ENCODE measurements at places on chromosomes 6 and 20.

DNA sequence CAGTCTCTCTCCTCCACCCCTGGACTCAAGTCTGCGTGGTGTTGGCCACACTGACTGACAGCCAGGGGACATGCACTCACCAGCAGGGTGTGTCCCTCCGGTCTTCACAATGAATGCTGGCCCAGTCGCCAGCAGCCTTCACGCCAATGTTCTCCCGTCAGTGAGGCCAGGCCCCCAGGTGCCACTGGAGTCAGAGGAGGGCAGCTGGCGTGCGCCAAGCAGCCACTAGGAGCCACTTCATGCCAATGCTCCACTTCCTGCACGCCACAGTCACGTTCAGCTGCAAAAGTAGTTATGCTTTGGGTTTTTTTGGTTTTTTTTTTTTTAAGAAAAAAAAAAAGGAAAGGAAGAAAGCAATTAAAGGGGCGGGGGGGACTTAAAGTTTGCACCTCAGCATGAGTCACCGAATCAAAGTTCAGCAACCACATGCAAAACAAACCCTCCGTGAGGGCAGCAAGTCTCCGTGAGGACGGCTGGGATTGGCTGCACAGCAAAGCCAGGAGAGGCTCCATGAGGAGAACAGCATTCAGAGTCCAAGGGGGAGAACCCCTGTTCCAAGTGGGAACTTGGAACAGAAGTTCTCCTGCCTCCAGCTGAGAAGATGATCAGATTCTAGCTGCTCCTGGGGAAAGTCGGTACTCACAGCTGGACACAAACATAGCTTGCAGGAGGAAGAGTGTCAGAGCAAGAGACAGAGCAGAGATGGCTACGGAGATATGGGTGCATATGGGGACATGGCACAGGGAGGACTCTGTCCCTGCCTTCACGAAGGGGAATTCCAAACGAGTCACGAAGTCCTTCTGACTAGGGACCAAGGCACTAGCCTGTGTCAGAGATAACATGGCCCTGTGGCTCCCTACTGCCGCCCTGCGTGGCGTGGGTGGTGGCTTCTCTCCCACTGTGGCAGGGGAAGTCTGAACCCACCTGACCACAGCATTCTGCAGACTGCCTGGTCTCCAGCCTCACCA lies at the start of gene ZC3H12D:
ZC3H12D (minus strand) TSS at position 282 of the 968 bp plus-strand sequence. CDS start 10,471 bp downstream, outside the sequence.
- peak; percentile 49 for DNase-seq

DNA sequence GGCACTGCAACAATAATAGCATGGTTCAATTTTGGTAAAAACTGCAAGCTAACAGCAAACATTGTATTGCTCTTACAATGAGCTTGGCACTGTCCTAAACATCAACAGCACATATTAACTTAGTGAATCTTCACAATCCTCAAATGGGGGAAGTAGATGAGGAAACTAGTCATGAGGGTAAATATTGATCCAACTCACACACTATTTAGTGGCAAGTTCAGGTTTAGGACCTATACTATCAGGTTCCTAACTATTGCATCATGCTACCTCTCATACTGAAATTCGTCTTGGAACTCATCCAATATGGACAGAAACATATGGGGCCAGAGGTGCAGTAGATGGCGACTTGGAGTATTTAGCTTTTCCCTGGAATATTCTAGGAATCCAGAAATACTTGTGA lies 34.2 kb downstream of the FKBP1C start:
- DNase-seq: no peak

- DNase-seq: no peak
Measured at GRCh38 chr6:161686655-161687054, 412.8 kb upstream of the AGPAT4 start.

DNA sequence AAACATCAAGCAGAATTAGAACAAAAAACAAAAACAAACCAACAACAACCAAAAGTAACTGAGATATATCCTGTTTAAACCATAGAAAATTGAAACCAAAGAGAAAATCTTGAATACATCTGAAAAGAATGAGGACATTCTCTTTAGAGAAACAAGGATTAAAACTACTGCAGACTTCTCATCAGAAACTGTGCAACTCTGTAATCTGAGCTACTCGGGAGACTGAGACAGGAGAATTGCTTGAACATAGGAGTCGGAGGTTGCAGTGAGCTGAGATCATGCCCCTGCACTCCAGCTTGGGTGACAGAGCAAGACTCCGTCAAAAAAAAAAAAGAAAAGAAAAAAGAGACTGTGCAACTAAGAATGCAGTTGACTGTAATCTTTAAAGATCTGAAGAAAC lies 153.4 kb downstream of the SYNDIG1 start:
- no peak for DNase-seq

GRCh38 chr6:150037526-150038201 lies 12.3 kb upstream of the RAET1L start:
- no peak for DNase-seq

DNA sequence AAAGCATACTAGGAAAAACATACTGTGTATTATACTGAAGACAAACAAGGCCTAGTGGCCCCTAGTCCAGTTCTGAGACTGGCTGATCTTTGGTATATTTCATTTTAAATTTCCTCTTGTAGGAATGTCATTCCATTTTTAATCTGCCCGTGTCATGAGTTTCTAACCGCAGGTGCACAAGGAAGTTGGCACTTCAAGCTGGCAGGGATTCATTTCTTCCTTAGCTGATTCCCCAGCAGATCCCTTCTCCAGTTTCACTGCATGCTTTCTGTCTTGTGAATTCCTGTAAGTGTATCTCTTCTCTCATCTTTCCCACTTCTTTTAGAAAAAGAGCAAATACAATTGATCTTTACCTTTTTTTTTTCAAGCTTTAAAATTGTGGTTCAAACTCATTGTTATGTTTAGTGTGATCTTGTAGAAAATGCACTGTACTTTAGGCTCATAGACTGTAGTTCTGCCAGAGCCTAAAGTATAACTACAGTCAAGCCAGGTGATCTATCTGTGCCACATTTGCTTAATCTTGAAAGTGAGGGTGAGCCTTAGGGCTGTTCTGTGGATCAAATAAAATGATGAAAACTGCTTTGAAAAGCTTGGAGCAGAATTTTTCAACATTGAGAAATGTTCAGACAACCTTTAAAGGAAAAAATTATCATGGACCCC lies 37.0 kb downstream of the RNF217 start:
- DNase-seq: no peak

DNA sequence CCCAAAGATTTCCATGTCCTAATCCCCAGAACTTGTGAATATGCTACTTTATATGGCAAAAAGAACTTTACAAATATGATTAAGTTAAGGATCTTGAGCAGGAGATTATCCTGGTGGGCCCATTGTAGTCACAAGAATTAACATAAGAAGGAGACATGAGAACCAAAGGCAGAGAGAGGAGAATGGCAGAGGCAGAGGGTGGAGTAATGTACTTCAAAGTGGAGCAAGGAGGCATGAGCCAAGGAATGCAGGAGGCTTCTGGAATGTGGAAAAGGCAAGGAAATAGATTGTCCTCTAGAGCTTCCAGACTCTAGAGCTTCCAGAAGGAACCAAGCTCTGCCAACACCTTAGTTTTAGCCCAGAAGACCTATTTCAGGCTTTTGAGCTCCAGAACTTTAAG lies 147.4 kb downstream of the MOXD1 start:
- DNase-seq: no peak

- no peak for DNase-seq
Measured at GRCh38 chr6:73250016-73250415, 13.0 kb downstream of the KHDC1 start.

DNA sequence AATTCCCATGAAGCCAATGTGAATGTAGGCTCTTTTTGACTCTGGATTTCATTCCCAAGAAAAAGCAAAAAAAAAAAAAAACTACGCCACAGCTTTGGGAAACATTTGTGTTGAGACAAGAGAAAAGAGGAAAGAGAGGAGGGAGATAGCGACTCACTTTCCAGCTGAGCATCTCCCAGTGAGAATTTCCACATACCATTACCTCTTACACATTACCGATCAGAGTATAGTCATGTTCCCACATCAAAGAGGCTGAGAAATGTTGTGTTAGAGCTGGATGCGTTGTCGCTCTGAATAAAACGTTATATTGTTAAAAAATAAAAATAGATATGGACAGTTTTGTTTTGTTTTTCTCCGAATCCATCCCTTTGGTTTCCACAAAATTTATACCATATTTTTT lies 1019.3 kb upstream of the ADGRB3 start:
- DNase-seq: no peak

GRCh38 chr6:148890652-148891404 lies 144.0 kb downstream of the UST start:
- DNase-seq: no peak

DNA sequence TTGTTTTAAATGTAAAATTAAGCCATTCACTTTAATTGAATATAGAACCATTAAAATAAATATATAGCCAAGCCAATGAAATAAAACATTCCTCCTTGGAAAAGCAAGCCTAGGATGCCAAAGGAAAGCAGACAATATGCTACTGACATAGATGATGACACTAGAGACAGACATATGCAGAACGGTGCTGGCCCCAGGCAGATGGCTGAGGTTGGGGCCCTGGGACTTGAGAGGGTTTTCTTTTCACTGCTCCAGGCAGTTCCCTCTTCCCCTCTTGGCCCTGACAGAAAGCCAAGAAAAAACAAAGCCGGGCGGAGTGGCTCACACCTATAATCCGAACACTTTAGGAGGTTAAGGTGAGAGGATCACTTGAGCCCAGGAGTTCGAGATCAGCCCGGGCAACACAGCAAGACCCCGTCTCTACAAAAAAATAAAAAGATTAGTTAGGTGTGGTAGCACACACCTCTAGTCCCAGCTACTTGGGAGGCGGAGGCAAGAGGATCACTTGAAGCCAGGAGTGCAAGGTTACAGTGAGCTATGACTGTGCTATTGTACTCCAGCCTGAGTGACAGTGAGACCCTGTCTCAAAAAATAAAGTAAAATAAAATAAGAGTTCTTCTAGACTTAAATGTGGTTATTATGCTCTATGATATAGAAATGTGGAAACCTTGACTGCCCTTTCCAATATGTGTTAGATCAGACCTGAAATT lies 31.2 kb downstream of the FASTKD5 start:
- DNase-seq: no peak

GRCh38 chr20:33871362-33871761 lies 60.2 kb downstream of the CHMP4B start:
- DNase-seq: no peak

GRCh38 chr20:4089756-4090487 lies 74.6 kb upstream of the RNF24 start:
- no peak for DNase-seq

DNA sequence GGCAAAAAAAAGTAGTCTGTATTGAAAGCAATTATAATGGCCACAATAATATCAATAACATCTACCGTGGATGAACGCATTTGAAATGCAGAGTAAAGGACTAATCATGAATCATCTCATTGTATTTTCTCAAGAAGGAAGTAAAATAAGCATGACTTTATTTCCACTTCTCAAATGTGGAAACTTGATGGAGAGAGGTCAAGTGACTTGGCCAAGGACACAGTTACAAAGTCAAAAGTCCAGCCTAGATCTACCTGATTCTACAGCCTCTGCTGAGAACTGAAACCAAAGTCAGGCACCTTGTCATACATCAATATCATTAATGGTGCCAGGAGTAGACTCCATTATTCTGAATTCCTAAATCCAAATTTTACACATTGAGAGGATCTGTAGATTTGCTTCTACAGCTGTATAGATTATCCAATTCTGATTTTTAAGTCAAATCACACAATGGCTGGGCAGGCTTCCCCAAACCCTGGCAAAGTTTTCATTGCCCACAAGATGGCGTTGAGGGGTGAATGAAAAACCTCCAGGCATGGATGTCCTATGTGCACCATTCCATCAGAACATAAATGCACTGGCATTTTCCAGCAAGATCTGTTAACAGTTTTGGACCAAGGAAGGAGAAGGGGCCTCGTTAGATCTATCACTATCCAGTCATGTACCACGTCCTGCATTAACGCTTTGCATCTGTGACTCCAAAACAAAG lies 423.1 kb downstream of the MAFB start:
- no peak for DNase-seq

DNA sequence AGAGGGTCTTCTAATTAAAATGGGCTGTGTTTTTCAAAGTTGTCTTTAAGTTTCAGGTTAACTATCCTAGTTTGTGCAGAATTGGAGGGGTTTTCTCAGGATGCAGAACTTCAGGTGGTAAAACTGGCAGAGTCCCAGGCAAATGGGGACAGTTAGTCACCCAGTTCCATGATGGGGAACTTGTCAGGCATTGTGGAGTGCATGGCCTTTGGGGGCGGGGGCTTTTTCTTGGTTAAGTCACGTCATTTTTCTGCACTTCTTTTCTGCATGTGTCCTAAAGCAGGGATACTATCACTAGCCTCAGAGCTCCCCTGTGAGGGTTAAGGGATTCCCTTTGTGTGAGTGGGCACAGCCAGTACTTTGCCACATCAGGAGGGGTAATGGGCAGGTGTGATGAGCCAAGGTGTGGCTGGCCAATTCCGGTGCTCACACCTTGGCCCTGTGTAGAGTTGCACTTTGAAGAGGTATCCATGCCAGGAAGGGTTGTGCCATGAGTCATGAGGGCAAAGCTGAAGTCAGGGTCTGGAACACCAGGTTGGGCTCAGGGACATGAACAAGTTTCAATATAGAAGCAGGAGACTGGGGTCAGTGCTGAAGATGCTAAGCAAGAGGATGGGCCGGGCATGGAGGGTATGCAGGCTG lies 126.0 kb upstream of the RREB1 start:
- no peak for DNase-seq

DNA sequence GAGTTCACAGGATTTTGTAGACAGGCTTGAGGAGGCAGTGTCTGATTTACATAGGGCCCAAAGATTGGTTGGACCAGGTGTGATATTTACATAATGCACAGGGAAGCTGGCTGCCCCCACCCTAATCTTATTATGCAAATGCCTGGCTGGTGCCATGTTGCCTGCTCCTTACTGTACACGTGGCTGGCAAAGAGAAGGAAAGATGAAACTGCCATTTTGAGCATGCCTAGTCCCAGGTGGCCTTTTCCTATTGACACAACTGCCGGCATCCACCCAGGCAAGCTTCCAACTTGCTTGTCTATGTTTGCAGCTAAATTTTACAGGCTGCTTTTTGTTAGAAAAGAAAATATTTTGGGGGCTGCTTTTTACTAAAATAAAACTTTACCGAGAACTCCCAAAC lies 174.6 kb downstream of the LMBRD1 start:
- DNase-seq: no peak

- no peak for DNase-seq
Measured at GRCh38 chr6:42610416-42610815, 46.6 kb downstream of the UBR2 start.

Measured in activated CD4-positive, alpha-beta T cell treated with anti-CD3 and anti-CD28 coated beads, Interleukin-2, amount 50 U/mL, for 24 hours (primary cell).